ENCODE measurements at places on chromosomes 1 and 21. TPM values are rescaled to one million over a fixed set of nuclear protein-coding genes. Genes with fewer than 3 reads are reported as not detected.

Gene ATP6V1G3
- not detected for total RNA-seq

Gene CD84
- not detected for total RNA-seq

Gene CA6
- total RNA-seq: not detected

Gene LRRC3
- 2.1 TPM for total RNA-seq

Gene ALG14
- 3.5 TPM for total RNA-seq

Gene BCL2L15
- 0.38 TPM for total RNA-seq

Gene RNASEL
- total RNA-seq: 2.0 TPM

Gene DDR2
- 0.21 TPM for total RNA-seq

Gene NUDT4B
- 1.6 TPM for total RNA-seq

Gene MROH9
- total RNA-seq: not detected

Gene TRMT1L
- 12.9 TPM for total RNA-seq

Gene PSEN2
- 29.9 TPM for total RNA-seq

Gene KISS1
- total RNA-seq: 0.85 TPM

Gene PCSK9
- 3.0 TPM for total RNA-seq

Gene RNU1-4
- total RNA-seq: not detected
